ENCODE measurements at places on chromosomes 16 and 17. TPM values are rescaled to one million over a fixed set of nuclear protein-coding genes. Genes with fewer than 3 reads are reported as not detected.
A peak's percentile ranks its signal among the peaks of the same experiment; 100 is the strongest.

DNA sequence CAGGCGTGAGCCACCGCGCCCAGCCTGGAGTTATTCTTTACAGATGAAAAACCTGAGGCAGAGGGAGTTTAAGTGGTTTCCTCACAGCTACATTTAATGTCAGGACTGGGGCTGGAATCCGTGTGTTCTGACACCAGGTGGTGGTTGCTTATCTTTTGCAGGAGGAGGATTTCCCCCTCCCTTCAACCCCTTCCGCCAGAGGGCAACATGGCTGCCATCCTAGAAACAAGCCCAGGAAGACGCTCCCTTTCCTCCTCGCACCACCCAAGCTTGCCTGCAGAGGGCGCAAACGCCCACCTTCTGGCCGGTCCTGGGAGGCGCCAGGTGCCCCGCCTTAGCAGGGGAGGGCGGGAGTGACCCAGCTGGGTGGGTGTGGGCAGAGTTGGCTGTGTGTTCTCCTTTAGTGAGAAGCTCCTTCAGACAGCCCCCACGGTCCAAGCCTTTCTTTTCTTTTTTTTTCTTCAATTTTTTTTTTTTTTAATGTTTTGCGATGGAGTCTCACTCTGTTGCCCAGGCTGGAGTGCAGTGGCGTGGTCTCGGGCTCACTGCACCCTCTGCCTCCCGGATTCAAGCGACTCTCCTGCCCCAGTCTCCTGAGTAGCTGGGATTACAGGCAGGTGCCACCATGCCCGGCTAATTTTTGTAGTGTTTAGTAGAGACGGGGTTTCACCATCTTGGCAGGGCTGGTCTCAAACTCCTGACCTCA, 9.9 kb upstream of the RAP1GAP2 start:
- peak; percentile 93 for DNase-seq

DNA sequence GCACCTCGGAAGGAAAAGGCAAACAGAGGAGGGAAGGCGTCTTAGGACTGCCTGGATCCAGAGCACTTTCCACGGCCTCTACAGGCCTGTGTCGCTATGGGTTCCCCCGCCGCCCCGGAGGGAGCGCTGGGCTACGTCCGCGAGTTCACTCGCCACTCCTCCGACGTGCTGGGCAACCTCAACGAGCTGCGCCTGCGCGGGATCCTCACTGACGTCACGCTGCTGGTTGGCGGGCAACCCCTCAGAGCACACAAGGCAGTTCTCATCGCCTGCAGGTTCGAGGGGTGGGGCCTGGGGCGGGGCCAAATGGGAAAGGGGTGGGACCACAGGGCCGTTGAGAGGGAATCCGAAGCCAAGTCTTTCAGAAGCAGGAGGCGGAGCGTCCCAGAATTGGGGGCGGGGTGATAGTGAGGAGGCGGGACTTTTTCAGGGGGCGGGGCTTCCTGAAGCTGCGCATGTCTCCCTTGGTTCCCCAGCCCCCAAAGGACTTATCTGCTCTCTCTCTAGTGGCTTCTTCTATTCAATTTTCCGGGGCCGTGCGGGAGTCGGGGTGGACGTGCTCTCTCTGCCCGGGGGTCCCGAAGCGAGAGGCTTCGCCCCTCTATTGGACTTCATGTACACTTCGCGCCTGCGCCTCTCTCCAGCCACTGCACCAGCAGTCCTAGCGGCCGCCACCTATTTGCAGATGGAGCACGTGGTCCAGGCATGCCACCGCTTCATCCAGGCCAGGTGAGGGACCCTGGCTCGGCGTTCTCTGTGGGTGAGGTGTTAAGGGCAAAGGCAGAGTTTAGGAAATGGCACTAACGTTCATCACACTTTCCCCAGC, 939 bp downstream of the BCL6B start:
- DNase-seq = peak; percentile 93

DNA sequence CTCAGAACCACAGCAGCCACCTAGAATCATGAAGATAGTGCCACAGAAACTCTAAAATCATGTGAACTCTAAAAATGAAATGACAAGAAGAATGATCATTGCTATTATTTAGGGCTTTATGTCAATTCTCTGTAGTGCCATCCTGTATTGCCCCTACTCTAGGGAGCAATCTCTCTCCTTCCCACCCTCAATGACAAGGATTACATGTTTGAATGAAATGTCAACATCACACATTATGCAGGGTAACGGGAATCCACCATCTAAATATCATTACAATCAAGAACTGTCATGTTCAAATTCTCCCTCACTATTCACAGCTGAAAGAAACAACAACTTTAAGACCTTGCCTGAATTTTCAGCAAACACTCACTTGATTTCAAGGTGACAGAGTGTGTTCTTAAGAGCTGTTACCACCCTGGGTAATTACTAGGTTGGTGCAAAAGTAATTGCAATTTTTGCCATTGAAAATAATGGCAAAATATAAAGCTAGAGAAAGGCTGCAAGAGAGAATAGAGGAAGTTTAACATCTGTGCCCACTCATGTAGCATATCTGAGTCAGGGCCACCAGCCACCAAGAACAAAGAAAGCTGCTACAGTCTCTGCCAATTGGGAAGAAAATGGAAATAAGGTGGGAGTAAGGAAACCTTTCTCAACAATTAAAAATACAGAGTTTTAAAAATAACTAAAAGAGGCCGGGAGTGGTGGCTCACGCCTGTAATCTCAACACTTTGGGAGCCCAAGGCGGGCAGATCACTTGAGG, 112.8 kb upstream of the PSMD7 start:
- no peak for DNase-seq

GRCh38 chr16:56481468-56482122, 30.2 kb downstream of the OGFOD1 start:
- no peak for DNase-seq

DNA sequence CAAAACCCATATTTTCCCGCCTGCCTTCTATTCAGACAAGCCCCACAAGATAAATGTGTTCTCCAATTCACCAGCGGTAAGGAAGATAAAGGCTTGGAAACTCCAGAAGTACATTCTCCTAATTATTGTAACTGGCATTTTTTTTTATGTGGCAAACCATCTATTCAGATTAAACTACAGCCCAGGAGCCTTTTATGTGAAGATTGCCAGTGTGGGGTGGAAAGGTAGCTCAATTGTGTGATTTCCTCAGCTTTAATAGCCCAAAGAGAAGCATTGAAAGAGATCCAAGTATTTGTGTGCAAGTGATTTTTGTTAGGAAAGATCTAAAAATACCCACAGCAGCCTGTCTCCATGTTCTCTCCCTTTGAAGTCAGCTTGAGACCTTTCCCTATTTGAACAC, 451.4 kb upstream of the CCL2 start:
- DNase-seq = no peak

DNA sequence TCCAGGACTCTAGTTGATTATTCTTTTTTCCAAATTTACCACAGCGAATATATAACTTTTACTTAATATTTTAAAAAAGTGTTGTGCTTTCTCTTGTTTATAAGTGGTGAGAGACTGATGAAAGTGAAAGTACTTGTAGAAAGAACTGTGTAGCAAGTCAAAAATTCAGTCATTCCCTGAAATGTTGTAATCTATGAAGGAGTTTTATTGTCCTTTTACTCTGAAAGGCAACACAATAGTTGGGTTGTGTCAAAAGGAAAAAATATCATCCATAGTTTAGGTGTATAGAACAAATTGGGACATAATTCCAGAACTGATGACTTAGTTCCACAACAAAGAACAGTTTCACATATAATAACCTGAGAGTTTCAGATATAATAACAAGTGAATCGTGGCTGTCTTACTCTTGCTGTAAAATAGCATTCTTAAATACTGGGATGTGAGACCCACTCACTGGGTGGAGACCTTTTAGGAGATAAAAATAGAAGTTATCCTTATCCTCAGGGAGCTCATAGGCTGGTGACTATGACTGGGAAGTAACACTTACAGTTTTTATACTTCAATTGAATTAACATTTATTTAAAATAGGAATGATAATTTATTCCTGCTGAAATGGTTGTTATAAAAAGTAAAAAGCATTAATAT, 20.6 kb downstream of the CYB5B start:
- DNase-seq = no peak

- no peak for DNase-seq
Observed at GRCh38 chr17:30074730-30075129, 41.9 kb upstream of the NSRP1 start.

DNA sequence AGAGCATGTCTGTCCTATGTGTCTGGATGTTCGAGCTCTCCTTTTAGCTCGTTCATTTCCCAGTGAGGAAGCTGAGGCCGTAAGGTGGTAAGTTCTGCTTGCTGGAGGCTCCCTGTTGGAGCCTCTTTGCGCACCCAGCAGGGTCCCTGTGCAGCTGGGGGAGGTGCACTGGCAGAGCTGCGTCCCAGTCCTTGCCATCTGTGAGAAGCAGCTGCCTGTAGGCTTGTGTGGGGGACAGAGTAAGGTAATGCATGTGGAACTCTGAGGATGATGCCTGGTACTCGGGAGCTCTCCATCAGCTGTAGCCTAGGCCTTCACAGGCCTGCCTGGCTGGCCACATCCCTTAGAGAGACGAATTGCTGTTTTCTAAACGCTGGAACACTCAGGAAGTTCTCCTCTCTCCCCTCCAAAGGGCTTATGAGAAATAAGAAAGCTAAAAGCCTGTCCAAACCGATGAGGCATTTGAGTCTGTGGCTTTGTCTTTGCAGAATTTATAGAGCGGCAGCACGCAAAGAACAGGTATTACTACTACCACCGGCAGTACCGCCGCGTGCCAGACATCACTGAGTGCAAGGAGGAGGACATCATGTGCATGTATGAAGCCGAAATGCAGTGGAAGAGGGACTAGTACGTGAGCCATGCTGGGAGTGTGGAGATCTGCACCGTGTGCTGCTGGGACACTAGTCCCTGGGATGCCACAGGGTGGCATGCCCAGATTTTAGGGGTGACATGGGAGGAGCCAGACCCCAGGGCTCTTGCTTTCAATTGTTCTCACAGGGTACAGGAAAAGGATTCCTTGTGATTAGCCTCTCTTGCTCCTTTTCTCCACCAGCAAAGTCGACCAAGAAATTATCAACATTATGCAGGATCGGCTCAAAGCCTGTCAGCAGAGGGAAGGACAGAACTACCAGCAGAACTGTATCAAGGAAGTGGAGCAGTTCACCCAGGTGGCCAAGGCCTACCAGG, 1.6 kb downstream of the NDUFB10 start:
- no peak for DNase-seq

DNA sequence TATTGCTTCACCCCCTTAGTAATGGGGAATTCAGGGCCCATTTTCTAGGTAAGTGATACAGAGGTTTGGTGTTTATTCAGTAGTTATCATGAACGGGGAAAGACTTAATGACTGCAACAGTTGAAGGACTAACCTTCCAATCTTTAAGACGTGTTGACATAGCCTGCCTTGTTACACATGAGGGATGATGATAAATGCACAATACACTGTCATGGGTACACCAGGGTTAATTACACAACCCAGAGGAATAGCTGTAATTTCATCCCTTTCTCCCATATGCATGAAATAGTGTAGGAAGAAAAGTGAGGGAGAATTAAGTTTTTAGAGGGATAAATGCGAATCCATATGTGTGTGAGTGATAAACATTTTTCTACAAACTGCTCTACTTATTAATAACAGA, 10.7 kb downstream of the MYH4 start:
- no peak for DNase-seq

DNA sequence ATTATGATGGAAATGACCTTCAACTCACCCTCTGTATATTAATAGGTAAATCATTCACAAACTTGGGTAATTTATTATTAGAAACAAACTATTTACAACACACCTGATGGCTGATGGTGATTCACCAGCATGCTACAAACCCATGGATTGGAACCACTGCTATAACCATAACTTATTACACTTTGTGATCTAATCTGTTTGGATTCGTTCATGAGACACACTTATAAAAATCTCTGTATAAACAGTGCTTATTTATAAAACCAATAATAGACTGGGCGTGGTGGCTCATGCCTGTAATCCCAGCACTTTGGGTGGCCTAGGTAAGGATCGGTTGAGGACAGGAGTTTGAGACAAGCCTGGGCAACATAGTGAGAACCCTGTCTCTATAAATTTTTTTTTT, 16.0 kb downstream of the SMIM36 start:
- DNase-seq = no peak

GRCh38 chr17:9057310-9057709, 36.0 kb downstream of the NTN1 start:
- no peak for DNase-seq

DNA sequence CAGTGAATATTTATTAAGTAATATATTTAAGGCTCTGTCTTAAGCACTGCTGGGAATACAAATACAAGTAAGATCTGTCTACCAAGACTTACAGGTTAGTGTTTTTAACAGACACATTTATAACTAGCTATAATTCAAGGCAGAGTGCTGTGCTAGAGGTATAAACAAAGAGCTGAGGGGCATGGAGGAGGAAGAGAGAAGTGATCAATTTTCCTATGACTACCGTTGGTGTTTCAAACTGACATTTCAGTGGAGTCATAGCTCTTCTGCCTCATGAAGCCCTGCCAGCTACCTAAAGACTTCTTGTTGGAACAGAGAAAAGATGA, 79.9 kb downstream of the CYB561 start:
- no peak for DNase-seq

GRCh38 chr17:73393962-73394361, 82.2 kb upstream of the CDC42EP4 start:
- no peak for DNase-seq

DNA sequence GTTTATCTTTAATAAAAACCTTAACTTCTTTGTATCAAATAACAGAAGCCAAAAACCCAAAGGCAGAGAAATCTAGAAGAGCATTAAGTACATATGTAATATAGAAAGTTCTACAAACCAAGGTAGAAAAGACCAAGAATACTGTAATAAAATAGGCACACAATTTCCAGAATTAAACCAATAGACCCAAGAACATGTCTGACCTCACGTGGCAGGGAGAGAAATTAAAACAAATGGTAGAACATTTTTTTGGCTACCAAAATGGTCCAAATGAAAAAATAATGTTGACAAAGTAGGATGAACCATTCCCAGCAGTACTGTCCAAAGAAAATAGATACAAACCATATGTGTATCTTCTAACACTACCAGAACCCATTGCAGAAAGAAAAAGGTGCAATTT, 183.5 kb downstream of the CPPED1 start:
- no peak for DNase-seq

GRCh38 chr17:79966681-79967080, 69.0 kb downstream of the TBC1D16 start:
- DNase-seq = no peak

Gene C16orf92
- total RNA-seq = not detected

Gene IRX6
- not detected for total RNA-seq

Gene LRRC75A
- 6.2 TPM for total RNA-seq

Gene APOBR
- 26.1 TPM for total RNA-seq

Gene TMEM100
- total RNA-seq = not detected

Gene C1QL1
- total RNA-seq = not detected

Gene GRB2
- 149 TPM for total RNA-seq

Gene IGF2BP1
- total RNA-seq = not detected

Gene PDE6G
- total RNA-seq = 57.1 TPM

Gene KRT13
- total RNA-seq = not detected

Gene TOP2A
- total RNA-seq = 313 TPM

Gene COX6A2
- not detected for total RNA-seq

Gene GPT2
- 6.3 TPM for total RNA-seq

All from activated naive CD8-positive, alpha-beta T cell treated with anti-CD3 and anti-CD28 coated beads, Interleukin-2, amount 10 ng/mL, durations not matched to agents 7 days and 5 days (primary cell).